Kidney epithelial cell (primary cell): ENCODE measurements at places on chromosomes 1 and 21.

DNA sequence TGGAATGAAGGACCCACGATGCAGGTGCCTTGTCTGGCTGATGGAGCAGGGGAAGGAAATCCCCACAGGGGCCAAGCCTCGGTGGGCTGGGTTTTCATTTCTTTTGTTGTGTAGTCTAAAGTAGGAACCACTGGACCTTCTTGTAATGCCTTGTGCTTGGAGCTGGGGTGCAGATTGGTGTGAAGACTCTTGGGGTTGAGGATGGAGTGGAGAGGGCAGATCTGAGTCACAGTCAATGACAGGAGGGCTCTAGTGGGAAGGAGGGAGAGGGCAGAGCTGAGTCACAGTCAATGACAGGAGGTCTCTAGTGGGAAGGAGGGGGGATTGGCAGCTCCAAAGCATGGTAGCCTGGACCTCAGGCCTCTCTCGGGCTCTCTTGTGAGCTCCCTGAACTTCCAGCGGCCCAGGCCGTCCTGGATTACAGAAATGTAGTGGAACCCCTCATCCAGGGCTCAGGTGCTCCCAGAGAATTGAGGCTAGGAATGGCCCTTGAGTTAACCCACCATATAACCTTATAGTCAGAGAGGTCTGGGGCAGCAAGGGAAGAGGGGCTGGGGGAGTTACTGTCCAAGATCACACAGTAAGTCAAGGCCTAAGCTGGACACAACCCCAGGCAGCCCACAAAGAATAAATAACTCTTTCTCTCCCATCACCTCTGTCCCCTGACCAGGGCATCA is 313.8 kb downstream of the MATN1 start:
- no peak for DNase-seq

- DNase-seq: no peak
These were observed 272.7 kb downstream of the FOXD2 start for GRCh38 chr1:47710329-47711071.

- DNase-seq: no peak
These were observed 149.7 kb downstream of the PEX14 start for GRCh38 chr1:10624256-10625050.

- DNase-seq: no peak
These were observed 337.5 kb downstream of the LRRIQ3 start for GRCh38 chr1:73860421-73860950.

- DNase-seq: no peak
These were observed 368.0 kb upstream of the PRMT6 start for GRCh38 chr1:106688446-106688845.

DNA sequence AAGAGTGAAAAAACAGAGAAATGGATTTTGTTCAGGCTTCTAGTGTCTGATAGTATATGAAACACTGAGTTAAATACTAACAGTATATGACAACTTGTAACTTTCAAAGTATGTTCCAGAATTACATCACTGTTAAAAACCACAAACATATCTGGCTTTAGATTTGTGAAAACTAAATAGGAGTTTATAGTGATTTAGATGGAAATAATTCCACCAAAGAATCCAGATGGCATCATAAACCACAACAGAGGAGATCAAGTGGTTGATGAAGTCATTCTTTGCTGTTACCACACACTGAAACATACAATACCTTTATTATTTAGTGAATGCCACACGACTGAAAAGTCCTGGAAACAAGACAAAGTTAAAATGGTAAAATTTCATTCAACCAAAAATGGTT is 37.2 kb downstream of the ALG14 start:
- DNase-seq: peak; percentile 75

- no peak for DNase-seq
These were observed 10.8 kb downstream of the TRIM45 start for GRCh38 chr1:117110774-117111173.

GRCh38 chr1:109959974-109960744 is 24.4 kb upstream of the AHCYL1 start:
- DNase-seq: no peak

- DNase-seq: no peak
These were observed 27.0 kb upstream of the ABCG1 start for GRCh38 chr21:42191696-42192595.
